ENCODE measurements at places on chromosomes 3 and 15.

DNA sequence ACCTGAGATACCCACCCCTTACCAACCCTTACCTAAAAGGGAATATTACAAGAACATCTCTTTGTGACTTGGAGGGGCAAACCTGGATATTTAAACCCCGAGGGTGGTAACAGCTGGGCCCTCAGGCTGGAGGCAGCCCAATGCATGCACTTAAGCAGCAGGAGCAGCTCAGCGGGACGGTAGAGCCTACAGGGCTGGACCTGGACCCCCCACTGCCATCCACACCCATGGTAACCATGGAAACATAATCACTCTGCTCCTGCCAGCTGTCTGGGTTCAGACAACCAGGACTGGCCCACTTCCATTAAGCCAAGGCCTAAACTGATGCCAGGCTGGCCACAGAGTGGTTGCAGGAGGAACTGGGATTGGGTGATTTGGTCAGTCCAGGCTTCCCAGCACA is 52.8 kb downstream of the ETFA start:
- DNase-seq, result no peak

DNA sequence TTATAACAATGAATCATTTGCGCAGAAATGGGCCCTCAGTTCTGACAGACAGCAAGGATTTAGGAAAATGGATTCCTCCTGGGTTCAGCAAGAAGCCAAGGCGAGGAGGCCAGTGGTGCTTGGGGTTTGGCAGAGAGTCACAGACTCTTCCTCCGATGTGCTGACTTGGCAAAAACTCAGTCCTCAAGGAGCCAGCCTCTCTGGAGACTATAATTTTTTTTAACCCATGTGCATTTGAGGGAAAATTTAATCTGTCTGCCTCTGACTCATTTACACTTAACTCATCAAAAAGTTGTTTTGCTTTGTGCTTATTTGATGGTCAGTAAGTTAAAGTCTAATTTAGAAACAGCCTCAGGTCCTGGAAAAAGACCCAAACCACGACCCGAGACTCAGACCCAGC is 34.2 kb upstream of the SLC24A5 start:
- DNase-seq, result no peak

DNA sequence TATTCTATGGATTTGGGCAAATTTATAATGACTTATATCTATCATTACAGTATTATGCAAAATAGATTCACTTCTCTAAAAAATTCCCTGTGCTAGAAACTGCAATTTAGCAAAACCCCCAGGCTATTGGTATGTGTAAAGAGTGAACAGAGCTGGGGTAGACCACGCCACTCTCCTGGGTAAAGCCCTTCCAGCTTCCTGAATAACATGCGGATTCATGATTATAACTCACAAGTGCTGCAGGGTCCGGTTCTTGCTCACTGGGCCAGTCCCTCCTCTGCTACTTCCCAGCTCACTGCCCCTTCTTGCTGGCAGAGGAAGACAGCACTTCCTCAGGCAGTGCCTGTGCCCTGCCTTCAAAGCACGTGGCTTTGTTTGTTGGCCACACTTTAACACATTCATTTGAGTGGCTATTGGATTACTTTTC is 4.1 kb downstream of the CD80 start:
- DNase-seq, result no peak

DNA sequence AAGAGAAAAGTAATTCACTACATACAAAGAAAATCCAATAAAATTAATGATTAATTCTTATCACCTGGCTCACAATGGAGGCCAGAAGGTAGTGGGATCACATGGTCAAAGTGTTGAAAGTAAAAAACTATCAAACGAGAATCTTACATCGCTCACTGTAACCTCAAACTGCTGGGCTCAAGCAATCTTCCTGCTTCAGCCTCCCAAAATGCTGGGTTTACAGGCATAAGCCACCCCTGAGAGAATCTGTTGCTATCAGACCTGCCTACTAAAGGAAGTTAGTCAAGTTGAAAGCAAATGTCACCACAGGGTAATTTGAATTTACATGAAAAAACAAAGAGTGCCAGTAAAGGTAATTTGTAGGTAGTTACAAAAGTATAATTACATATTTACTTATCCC is 103.3 kb downstream of the PCCB start:
- DNase-seq, result no peak

DNA sequence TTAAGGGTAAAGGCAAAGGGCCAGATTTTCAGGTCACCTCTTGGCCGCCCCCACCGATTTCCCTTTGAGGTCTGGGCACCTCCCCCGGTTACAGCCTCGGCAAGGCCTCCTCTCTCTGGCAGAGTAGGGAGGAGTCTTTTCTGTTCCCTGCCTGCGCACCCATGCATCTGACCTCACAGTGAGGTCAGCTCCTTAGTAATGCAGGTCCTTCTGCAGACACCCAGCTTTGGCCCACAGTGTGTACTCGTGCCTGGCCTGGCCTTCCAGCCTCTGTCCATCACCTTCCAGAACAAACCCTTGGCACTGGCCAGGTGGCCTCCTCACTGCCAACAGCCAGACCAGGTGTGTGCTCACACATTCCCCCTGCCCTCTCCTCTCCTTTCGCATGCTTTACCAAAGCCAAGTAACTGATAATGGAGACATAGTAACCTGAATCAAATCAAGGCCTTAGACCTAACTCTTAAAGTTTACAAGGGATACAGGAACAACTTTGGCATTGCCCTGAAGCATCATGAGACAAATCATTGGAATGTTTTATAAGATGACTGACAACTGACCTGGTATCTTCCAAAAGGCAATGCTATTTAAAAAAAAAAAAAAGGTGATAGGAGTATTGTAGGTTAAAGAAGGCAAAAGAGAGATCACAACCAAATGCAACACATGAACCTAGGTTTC is 61.3 kb downstream of the CORO2B start:
- DNase-seq, result no peak

DNA sequence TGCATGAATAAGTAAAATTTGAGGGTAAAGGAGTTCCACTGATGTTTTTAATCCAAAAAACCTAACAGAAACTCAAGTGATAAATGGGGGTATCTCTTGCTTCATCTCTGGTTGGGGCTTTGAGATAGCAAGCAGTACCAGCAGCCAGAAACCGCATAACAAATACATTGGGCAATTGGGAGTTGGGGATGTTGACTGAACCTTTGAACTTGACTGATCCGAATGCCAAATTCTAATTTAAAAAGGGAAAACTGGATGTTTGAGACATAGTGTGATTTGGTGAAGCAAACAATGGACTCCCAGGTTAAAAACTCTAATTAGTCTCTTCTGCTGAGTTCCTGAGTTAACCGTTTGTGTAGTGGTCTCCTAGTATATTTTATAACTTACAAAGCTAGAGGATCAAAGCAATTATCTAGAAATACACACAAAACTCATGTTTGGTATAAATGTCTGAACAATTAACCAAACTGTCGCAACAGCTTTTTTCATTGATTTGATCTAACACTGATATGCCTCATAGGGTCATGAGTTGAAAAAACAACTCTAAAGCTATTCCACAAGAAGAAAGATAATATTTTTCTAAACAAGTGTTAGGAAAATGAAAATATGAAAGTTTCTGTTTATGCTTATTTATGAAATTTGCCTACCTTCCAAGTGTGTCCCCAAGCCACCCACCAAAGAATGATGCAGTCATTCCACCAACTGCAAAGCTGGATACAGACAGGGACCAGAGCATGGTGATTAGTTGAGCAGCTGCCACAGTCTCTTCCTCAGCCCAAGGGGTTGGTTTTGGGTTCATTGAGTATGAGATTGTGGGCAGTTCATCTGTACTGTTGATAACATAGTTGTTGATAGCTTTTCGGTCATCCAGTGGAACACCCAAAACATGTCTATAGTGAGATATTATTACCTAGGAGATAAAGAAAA is 12.4 kb downstream of the SLC2A2 start:
- no peak for DNase-seq

GRCh38 chr3:46923559-46924350 is 46.2 kb downstream of the PTH1R start:
- DNase-seq, result no peak

- no peak for DNase-seq
Observed at GRCh38 chr3:26350853-26351252, 271.7 kb upstream of the LRRC3B start.

- DNase-seq, result no peak
Observed at GRCh38 chr15:91385311-91385710, 285.3 kb downstream of the SV2B start.
